ENCODE measurements at places on chromosomes 11 and 22. TPM values are rescaled to one million over a fixed set of nuclear protein-coding genes. Genes with fewer than 3 reads are reported as not detected.

OSBP2 gene
- total RNA-seq, result 0.56 TPM

RFPL1 gene
- total RNA-seq, result not detected

CDC42EP2 gene
- total RNA-seq, result 0.18 TPM

GRCh38 chr11:73233692-73234470, 15.8 kb downstream of the P2RY2 start:
- DNase-seq, result no peak

- no peak for DNase-seq
Measured at GRCh38 chr11:34251589-34251980, 106.2 kb downstream of the ABTB2 start.

GRCh38 chr11:113446112-113446511, 29.1 kb downstream of the DRD2 start:
- no peak for DNase-seq

DNA sequence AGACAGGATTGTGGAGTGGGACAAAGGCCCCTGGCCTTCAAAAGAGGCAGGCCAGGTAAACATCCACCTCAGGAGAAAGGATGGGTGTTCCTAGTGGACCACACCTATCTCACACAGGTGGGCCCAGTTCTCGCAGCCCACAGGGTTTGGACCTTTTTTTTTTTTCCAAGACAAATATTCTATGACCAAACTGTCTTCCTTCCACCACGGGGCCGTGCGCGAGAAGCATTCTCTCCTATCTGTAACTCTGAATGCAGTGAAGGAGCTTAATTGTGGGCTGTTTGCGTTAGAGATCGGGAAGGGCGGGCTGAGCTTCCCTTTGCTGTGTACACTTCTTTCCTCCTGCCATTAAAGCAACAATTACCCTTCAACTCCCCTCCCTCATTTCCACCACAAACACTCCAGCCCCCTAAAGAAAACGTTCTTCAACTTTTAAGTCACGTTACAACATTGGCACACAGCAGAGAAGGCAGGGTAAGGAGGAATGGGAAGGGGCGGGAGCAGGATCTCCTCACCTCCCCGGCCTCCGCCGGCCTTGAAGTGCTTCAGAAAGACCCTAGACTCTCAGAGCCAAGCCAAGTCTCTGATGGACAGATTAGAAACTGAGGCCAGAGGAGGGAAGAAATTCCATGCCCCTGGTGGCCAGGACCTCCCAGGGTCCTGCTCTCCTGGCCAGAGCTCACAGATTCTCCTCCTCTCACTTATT, 238.4 kb downstream of the BUD13 start:
- no peak for DNase-seq

DNA sequence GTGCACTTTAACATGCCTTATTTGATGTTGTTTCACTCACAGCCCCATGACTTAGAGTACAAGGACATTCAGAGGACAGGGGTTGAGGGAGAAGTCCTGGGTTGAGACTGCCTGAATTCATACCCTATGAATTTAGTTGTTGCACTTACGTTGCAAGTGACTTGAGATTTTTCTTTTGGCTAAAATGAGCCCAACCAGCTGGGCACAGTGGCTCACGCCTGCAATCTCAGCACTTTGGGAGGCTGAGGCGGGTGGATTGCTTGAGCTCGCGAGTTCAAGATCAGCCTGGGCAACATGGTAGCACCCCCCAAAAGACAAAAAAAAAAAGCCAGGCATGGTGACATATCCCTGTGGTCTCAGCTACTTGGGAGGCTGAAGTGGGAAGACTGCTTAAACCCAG, 7.3 kb upstream of the GRK3 start:
- DNase-seq, result no peak

- DNase-seq, result no peak
Measured at GRCh38 chr22:38338772-38339379, 21.6 kb upstream of the CSNK1E start.

DNA sequence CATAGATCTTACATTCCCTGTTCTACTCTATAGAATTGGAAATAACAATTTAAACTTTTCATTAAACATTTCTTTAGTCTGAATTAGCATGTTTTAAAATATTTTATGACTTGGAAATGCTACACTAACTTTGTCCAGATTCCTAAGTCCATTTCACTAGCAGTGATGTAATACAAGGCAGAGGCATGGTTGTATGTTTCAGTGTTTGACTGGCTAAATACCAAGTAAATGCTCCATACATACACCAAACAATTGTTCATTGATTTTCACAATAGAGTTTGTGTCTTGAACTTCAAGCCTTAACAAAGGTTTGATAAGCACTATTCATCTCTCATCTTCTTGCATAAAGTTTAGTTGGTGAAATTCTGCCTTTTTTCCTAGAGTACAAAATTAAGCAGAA, 13.5 kb downstream of the ZBED5 start:
- no peak for DNase-seq
